ENCODE measurements at places on chromosomes 12 and 14.

DNA sequence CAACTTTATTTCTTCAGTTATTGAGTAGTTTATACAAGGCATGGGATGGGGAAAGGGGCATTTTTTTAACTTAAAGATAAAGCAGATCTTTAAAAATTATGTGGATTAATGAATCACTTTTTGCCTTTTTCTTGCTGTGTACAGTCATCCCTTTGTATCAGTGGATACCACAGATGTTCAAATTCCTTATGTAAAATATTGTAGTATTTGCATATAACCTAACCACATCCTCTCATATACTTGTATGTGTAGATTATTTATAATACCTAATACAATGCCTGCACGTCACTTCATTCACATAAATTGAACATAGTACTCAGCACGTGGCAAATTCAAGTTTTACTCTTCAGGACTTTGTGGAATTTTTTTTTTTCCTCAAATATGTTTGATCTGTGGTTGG lies 66.5 kb upstream of the MON2 start:
- DNase-seq, result no peak

DNA sequence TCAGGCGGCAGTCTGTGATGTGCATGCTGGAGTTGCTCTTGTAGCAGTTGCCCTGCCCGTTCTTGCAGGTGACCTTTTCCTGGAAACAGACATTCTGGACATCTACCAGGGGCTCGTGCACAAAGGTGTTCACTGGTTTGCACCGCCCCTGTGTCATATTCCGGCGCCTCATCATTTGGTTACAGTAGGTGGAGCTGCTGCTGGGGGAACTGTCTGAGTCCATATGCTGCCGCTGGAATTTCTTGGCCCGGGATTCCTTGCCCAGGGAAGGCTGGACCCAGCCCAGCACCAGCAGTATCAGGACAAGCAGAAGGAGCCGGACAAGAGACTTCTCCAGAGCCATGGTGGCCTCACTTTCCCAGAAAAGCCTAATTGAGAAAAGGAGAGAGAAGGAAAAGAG lies 918 bp downstream of the RNASE1 start:
- DNase-seq, result no peak

- no peak for DNase-seq
Observed at GRCh38 chr14:86363576-86363975, 833.6 kb downstream of the FLRT2 start.

- no peak for DNase-seq
Observed at GRCh38 chr12:127125607-127126259, 1141.2 kb upstream of the TMEM132C start.

DNA sequence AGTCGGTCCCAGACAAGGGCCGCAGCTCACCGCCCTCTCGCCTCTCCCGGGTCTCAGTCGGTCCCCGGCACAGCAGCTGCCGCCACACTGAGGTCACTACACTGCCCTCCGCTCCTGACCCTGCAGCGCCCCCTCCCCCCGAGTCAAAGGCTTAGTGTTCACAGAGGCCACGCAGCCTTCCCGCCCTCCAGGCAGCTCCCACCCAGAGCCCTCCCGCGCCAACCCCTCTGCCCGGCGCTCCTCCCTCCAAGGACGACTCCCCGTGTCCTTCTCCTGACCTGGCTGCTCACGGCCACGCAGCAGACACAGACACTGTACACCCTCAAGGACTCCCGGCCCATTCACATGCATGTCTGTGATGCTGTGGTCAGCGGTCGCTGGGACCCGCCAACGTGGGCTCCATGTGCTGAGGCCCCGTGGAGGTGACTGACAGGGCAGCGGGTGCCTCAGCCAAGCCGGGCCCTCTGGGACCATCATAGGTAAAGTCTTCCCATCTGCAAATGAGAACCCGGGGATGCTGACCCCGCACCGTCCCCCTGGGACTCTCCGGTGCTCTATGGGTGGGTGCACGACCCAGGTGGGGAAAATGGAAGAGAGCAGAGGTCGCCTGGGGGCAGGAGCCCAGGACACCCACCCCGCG lies 16.3 kb upstream of the GALNT9 start:
- no peak for DNase-seq

GRCh38 chr12:101764051-101764792 lies 25.0 kb upstream of the SYCP3 start:
- DNase-seq, result no peak

DNA sequence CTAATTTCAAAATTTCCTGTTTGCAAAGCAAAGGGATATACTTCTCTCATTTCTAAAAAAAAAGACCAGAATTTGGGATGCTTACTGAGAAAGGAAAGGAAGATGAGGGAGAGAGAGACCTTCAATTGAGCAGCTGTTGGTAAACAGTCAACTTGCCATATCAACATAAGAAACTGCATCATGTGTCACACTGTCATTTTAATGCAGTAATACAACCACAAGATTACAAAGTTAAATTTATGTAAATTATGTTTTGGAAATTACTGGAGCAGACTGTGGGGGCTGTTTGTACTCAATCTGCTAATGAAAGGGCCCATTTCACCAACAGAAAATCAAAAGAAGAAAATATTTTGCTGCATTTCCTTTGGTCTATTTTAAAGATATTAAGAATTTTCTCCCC lies 370.4 kb upstream of the TMPO start:
- DNase-seq, result no peak

- DNase-seq, result no peak
Observed at GRCh38 chr14:74675219-74675618, 37.7 kb downstream of the AREL1 start.

DNA sequence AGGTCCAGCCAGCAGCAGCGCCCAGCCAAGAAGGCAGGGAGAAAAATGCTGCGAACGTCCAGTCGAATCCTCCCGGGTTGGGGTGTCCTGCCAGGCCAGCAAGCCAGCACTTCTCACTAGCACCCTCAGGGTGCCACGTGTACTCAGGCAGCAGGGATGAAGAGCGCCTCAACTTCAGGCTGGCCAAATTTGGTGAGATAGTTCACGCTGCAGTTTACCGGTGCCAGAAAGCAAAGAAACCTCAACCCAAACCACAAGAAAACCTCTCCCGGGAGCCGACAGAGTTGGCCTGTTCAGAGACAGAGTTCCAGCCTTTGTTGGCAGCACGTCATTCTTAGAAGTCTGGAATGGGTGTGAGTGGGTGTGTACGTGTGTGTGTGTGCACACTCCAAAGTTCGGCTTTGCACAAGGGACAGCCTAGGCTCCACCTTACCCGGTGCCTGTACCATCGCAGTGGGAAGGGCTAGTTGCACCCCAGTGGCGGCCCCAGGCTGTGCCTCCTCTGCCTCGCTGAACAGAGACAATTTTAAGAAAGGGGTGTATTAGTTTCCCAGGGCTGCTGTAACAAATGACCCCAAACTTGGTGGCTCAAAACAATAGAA lies 42.1 kb downstream of the ELK3 start:
- no peak for DNase-seq

Data from stimulated activated CD8-positive, alpha-beta memory T cell treated with anti-CD3 and anti-CD28 coated beads, Interleukin-4, amount 100 ng/mL, for 4 hours (primary cell).